Activated CD8-positive, alpha-beta T cell treated with anti-CD3 and anti-CD28 coated beads, Interleukin-2, amount 10 ng/mL, durations not matched to agents 7 days and 5 days (primary cell): ENCODE measurements at places on chromosomes 3 and 15. TPM values are rescaled to one million over a fixed set of nuclear protein-coding genes. Genes with fewer than 3 reads are reported as not detected.

FBN1 gene
- 1.3 TPM for total RNA-seq

DGKG gene
- 0.37 TPM for total RNA-seq

MON1A gene
- total RNA-seq, result 15.0 TPM

RAB6B gene
- 0.68 TPM for total RNA-seq

ZNF80 gene
- 0.71 TPM for total RNA-seq

SLC15A2 gene
- 1.9 TPM for total RNA-seq

TWF2 gene
- total RNA-seq, result 162 TPM

CYP1A1 gene
- 4.8 TPM for total RNA-seq

MYEF2 gene
- total RNA-seq, result 28.5 TPM

HDDC3 gene
- total RNA-seq, result 26.9 TPM

IRAK2 gene
- total RNA-seq, result 1.4 TPM

TMEM207 gene
- not detected for total RNA-seq

GRCh38 chr3:58794750-58795149 lies 128.2 kb upstream of the FAM3D start:
- no peak for DNase-seq

- DNase-seq, result no peak
Observed at GRCh38 chr3:149701206-149701976, 43.6 kb upstream of the WWTR1 start.

DNA sequence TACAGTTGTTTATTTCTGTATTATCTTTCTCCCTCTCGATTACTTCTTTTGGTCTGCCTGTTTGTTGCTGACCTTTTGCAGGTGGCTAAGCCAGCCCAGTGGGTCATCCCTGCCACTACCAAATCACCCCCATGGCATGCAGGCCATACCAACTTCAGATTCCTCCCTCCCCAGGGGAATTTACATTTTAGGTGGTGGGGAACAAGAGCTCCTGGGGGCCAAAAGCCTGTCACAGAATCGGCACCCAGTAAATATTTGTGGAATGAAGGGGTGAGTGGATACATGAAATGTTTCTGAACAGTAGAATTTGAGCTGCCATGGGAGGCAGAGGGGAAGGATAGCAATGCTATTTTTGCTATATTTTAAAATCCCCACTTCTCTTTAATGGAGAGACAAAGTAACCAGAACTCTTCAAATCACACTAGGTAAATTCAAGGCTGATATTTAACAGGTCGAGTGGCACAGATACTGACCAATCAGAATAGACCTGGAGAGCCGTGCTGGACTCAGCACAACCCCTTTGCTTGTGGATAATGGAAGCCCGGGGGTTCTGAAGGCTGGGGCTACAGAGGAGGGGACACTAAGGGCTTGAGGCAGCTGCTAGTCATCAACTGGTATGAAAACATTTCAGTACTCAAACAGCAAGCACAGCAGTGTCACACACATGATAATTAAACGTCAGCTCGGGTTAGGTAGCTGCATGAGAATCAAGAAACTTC lies 54.3 kb upstream of the SMAD3 start:
- DNase-seq, result no peak

DNA sequence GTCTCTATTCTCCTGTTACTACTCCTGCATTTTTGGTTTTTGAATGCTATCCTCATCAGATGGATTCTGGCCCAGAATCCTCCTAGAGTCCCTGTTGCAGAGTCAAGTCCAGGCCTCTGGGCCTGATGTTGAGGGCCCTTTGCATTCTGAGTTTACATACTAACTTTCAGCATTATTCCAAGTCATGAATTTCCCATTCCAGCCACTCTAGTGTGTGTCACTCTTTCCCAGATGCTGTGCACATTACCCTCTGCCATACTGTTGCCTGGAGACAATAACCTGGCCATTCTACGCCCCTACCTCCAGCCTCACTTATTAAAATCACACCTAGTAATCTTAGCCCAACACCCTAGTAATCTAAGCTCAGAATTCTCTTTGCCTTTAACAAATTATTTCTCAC lies 53.4 kb downstream of the GXYLT2 start:
- DNase-seq, result no peak

- no peak for DNase-seq
Observed at GRCh38 chr3:181549266-181549665, 162.5 kb upstream of the SOX2 start.

DNA sequence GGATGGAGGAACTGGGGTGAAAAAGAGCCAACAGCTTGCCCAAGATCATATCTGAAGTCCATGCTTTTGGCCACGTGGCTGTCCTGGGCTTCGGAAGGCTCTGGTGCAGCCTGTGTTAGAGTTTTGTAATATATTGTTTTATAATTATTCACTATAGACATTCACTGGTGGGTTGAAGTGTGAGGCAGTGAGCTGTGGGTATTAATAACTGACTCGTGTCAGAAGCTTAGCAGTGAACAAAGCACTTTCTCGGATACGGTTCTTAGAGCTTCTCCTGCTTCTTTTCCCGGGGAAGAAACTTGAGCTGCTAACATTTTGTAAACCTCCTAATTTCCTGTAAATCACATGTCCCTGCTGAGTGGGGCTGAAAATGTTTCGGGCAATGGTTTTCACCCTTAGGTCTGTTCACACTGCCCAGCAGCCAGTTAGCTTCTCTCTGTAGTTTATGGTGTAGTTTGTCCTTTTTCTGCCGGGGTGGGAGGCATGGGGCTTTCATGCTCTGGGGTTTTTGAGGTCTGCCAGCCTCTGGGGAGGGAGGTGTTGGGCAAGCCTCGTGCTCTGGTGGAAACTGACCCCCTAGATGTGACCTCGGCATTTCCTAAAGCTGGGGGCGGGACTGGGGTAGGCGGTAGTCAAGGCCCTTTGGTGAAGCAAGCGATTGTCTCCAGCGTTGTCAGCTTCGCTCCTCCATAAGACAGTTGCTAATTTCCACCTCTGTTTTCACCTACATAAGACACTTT lies 1.7 kb downstream of the MRAS start:
- no peak for DNase-seq

DNA sequence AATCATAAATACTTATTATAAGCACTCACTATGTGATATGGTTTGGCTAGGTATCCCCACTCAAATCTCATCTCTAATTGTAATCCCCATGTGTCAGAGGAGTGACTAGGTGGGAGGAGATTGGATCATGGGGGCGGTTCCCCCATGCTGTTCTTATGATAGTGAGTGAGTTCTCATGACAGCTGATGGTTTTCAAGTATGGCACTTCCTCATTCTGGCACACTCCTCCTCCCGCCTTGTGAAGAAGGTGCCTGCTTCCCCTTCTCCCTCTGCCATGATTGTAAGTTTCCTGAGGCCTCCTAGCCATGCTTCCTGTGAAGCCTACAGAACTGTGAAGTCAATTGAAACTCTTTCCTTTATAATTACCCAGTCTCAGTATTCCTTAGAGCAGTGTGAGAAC lies 53.3 kb upstream of the CHMP2B start:
- no peak for DNase-seq

DNA sequence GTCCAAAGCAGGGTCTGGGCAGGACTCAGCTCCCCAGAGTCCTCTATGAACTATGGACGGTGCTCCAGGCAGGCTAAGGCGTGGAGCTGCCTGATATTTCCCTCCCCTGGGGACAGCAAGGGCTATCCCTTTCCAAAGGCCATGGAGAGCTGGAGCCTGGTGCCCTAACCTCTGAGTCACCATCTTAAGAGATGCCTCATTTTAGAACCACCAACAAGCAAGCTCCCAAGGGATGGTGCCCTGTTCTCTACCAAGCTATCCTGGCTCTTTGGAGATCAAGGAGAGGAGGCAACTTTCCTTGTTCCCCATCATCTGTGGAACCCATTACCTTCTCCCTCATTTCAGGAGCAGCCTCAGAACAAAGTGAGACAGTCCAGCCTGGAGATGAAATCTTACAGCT lies 15.7 kb downstream of the STARD5 start:
- DNase-seq, result no peak

- DNase-seq, result peak; percentile 90
Observed at GRCh38 chr15:74788683-74789151, 6.8 kb downstream of the CSK start.

DNA sequence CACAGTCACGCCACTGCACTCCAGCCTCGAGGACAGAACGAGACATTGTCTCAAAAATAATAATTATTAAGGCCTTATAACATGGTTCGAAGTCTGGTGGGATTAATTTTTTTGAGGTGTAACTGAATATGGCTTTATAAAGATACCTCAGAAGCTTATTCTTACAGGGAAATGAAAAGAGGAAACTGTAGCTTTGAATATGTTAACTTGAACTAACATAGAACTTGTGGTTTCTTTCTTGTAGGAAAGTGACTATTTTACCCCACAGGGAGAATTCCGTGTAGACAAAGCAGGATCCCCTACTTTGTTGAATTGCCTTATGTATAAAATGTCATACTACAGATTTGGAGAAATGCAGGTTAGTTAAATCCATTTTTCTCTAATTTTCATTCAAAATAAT lies 96.3 kb downstream of the STT3B start:
- no peak for DNase-seq

GRCh38 chr3:25428789-25429335 lies 799 bp downstream of the RARB start:
- DNase-seq, result no peak

DNA sequence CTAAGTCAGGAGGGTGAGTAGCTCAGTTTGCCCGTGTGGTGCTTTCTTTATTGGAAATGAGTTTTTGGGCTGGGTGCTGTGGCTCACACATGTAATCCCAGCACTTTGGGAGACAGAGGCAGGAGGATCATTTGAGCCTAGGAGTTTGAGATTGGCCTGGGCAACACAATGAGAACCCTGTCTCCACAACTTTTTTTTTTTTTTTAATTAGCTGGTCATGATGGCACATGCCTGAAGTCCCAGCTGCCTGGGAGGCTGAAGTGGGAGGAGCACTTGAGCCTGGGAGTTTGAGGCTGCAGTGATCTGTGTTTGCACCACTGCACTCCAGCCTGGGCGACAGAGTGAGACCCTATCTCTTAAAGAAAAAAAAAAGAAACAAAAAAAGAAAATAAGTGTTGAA lies 174.9 kb downstream of the NSMCE3 start:
- no peak for DNase-seq

DNA sequence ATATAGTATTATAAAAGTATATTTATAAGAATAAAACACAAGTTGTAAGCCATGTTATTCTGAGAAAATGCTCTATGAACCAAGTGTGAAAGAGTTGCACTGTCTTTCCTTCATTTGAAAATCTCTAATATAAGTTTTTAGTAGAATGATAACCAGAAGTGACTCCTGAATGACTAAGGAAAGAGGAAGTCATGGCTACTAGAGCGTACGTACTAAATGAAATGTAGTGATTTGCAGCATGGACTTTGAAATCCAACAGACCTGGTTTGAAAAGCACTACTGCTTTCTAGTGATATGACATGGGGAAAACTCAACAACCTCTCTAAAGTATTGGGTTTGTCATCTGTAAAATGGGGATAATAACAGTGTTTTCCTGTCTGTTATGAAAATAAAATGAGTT lies 10.3 kb upstream of the DNAJC13 start:
- no peak for DNase-seq
